RWPE1 (cell line): ENCODE measurements at places on chromosomes 2 and 18.

GRCh38 chr18:58054041-58054781, 10.2 kb downstream of the NEDD4L start:
- peak; percentile 8 for DNase-seq

GRCh38 chr2:205117125-205117524, 565.2 kb upstream of the NRP2 start:
- DNase-seq: no peak

DNA sequence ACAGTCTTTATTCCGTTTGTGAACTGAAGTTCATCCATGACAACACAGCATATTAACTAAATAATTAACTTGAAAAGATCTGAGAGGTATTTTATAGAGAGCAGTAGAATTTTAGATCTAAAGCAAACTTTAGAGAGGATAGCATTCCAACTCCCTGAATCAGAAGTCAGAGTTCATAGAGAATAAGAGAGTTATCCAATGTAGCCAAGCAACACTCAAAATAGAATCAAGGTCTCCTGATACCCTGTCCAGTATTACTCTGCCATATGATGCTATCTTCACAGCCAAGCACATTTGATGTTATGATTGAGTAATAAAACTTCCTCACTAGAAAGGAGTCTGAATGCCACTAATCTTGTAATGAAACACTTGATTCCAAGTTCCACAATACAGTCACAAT, 55.5 kb downstream of the RIT2 start:
- no peak for DNase-seq

DNA sequence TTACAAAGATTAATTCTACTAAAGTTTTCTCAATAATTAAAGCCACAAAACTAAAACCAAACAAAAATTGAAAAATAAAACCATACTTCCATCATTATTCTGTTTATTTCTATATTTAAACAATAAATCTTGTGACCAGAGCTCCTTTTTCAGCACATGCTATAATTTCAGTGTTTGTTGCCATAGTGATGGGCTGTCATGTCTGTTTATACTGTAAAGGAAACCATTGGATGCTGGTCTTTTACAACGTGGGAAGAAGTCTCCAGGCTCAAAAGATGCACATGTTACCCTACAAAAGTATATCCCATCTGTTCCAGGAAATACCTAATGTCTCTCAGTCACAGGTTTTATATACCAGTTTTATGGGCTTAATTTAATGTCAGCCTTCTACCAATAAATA, 100.1 kb upstream of the MC2R start:
- no peak for DNase-seq

- no peak for DNase-seq
Measured at GRCh38 chr2:16559278-16560067, 106.2 kb downstream of the CYRIA start.

DNA sequence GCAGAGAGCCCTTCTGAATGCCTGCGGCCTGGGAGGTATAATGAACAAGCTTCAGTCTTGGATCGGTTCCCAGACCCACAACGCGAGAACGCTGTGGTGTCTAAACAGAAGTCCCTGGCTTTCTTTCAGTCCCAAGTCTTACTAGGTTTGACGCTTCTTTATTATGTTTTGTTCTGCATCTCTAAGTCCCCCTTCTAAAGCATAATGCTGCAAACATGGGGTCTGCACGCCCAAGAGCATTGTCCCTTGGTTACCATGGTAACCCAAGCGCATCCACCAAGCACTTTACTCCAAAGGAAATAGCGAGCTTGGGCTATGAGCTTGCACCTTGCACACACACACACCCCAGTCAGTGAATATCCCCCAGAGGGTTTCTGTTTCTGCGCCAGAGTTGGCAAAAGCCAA, 193.7 kb downstream of the INO80D start:
- DNase-seq: peak; percentile 42

DNA sequence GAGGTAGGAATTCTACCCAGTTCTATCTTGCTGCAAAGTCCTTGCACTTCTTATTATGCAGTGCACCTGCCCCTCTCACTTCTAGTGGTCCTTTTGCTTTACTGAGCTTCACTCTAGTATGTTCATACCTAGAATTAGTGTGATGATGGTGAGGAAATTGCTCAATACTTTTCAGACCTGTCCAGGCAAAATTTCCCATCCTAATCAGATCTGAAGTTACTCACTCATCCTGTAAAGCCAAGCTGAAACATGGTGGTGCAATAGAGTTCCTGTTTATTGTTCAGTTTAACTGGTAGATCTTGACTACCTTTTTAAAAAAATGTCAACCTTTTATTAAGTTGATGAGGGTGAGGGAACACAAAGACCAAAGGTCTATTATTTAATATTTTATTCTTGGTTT, 12.6 kb upstream of the FIGN start:
- peak; percentile 61 for DNase-seq
